NCI-H1694 (cell line): ENCODE measurements at places on chromosomes 2 and 18.

DNA sequence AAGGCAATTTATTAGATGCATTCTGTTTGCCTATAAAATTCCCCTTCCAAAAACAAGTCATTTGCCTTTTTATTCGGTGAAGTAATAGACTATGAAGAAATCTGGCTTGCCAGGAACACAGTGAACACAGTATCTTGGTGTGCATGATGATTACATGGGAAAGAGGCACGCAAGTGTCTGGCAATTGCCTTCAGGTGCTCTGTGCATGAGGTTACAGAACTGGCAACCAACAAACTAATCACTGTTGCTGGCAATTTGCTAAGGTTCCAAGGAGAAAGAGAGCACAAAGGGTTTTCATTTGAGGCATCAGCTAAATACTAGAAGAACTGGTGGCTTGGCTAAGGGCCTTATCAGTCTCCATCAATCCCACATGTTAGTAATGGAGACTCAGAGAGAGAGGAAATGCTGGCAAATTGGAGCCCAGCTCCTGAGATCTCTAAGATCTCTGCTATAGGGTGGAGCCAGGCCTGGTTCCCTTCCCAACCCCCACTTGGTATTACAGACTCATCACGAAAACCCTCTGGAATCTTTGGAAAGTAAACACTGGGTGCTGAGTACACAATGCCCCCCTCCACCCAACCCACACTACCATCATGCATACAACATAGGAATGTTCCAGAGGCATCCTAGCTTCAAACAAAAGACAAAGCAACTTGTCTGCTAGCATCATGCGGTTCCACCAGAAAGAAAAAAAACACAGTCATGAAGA is 10.4 kb downstream of the RNF152 start:
- DNase-seq = no peak

DNA sequence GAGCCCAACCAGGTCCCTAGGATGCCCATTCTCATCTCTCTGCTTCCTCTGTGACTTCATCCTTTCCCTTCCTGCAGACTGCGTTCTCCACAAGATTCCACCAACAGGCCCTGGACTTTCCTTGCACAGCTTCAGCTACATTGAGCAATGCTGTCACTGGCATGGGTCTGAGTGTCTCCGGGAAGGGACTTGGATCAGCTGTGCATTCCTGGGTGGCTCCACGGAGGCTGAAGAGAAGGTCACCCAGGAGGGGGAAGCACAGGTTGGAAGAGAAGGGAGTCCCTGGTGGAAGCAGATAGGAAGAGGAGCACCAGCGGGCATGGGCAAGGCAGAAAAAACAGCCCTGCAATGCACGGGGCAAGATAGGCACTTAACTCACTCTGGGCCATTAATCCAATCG is 140.5 kb downstream of the UXS1 start:
- DNase-seq = no peak

GRCh38 chr2:46559261-46559660 is 79.9 kb downstream of the TMEM247 start:
- no peak for DNase-seq

GRCh38 chr2:104664672-104665071 is 189.2 kb upstream of the POU3F3 start:
- DNase-seq = no peak

DNA sequence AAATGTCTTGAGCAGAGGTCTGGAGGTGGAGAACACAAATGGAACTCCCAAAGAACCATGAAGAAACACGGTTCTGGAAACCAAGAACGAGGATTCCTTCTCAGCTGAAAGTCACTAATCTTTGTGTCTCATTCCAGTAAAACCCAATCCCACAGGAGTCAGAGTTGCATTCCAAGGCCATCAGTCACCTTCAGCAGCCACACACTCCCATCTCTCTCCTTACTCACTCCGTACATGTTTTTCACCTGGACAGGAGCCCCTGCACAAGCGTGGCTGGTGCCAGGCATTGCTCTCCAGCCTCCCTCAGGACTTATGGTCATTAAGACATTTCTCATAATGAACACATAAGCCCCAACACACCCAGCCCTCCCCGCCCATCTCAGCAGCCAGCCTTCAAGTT is 175.4 kb upstream of the SIX2 start:
- DNase-seq = no peak

- DNase-seq = no peak
Measured at GRCh38 chr2:228140934-228141528, 40.5 kb downstream of the SPHKAP start.

DNA sequence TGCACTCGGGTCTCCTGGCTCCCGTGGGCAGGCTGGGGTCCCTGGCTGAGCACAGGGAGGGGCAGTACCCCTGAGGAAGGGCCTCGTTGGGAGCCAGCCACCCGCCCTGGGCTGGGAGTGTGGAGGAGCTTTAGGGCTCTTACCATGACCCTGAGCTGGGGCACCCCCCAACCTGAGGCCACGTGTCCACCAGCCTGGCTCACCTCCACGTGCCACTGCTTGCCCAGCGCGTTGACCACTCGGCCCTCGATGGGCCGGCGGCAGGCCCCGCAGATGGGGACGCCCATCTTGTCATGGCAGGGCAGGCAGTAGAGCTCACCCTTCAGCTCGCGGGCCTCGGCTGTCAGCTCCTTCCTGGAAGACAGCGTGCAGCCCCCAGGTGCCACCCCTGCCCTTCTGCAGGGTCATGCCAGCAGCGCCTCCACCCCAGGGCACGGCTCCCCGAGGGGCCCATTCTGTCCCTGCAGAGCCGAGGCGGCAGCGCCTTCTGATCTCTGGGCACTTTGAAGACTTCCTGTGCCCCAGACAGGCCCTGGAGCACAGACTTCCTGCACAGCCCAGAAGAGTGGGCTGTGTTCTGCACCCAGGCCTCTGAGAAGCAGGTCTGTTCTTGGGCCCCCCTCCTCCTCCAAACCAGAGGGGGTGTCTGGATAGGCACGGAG is 4.0 kb upstream of the GPR17 start:
- no peak for DNase-seq

GRCh38 chr2:224671731-224672130 is 44.4 kb downstream of the CCDC195 start:
- peak; percentile 50 for DNase-seq

GRCh38 chr2:184047536-184047935 is 550.8 kb upstream of the ZNF804A start:
- DNase-seq = no peak

DNA sequence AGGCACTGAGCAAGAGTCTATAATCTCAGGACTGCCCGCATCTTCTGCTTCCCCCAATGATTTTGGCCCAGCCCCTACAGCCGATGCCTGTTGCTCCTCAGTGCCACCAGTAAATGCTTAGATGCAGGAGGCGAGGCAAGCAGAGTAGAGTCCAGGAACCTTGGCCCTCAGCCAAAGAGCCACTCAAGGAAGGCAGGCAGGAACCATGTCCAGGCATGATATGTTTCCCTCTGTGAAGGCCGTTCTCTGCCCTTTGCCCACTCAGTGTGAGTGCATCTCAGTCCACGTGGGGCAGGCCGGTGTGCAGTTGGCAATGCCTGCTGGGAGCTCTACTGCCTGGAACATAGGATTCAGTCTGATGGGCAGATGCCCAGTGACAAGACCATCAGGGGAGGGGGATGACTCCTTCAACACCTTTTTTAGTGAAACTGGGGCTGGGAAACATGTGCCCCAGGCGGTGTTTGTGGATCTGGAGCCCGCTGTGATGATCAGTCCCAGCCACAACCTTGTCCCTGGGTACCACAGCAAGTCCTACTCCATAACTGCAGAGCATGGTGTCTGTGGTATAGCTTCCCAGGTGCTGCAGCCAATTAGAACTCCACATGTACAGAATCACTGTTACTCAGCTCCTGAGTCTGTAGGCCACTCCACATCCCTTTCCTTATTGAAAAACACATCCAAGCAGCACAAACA is 9.7 kb upstream of the DNAJB2 start:
- DNase-seq = no peak

DNA sequence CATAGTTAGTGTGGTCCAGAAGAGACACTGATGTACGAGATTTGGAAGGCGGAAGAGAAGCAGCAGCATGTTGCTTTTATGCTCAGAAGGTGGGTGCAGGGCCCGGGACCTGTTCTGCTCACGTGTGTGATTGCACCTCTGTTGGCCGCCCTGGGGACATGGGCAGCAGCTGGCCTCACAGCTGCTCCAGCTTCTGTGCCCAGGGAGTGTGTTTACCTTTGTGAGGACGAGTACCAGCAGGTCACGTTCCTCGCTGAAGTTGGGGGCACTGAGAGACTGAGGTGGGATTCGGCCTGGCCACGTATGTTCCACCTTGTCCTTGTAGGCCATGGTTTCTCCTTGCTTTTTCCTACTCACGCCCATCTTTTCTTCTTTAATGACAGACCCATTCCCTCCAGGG is 86.3 kb downstream of the PMAIP1 start:
- no peak for DNase-seq

DNA sequence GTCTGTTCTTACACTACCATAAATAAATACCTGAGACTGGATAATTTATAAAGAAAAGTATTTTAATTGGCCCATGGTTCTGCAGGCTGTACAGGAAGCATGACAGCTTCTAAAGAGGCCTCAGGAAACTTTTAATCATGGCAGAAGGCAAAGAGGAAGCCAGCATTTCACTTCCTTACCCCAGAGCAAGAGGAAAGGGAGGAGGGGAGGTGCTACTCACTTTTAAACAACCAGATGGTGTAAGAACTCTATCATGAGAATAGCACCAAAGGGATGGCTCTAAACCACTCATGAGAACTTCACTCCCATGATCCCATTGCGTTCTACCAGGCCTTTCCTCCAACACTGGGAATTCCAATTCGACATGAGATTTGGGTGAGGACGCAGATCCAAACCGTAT is 344.4 kb upstream of the SLC39A10 start:
- no peak for DNase-seq

DNA sequence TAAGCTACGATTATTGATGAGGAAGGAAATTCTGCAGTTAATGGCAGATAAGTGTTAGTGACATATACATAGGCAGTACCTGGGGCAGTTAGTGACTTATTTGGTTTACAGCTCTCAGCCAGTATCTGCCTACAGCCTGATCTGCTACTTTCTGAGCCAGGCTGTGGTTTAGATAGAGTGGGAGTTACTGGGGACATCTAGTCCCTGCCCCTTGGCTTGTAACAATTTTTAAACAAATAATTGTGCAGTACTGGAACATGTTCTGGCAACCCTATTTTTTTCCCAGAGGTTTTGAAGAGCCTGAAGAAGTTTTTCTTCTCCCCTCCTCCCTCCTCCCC is 2.3 kb downstream of the KIF5C start:
- DNase-seq = no peak

GRCh38 chr2:187590175-187590574 is 35.9 kb upstream of the TFPI start:
- DNase-seq = no peak

DNA sequence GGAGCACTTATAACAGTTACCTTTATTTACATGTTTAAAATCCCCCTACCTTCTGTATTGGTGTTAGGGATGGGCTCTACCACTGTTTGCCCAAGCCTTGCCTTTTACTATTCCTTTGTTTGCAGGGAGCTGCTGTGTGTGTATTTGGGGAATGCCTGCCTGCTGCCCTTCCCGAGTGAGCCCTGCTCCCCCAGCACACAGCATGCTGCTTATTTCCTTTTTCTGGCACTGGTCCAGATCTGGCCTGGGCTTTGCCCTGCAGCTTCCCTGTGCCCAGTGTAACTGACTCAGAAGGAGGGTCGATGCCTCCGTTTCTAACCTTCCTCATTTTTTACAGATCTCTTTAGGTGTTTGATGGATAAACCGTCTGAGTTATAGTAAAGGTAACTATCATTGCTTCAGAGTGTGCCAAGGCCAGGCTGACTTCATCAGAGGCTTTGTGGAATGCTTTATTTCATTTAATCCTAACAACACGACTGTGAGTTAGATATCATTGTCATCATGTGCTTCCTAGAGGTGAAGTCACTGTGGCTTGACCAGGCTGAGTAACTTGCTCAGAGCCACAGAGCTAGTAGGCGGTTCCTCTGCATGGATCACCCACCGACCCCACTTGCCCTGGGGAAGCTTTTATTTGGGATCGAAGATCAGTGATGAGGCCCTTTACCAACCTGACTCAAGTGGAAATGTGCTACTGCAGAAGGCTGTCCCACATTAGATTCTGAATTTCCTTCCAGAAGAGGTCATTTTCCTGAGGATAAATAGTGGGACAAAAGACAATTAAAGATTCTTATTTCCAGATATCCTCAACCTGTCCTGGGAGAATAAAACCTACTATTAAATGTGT is 238.8 kb downstream of the ZNF407 start:
- no peak for DNase-seq
